A172 (cell line): ENCODE measurements at places on chromosomes 7 and 10.

DNA sequence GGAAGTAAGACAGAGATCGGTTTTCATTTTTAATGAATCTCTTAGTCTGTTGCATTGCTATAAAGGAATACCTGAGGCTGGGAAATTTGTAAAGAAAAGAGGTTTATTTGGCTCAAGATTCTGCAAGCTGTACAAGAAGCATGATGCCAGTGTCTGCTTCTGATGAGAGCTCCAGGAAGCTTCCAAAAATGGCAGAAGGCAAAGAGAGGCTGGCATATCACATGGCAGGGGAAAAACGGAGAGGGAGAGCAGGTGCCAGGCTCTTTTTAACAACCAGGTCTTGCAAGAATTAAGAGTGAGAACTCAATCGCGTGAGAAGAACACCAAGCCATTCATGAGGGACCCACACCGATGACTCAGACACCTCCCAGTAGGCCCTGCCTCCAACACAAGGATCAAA lies 125.0 kb upstream of the THSD7A start:
- no peak for DNase-seq

- peak; percentile 22 for DNase-seq
These were observed 772.9 kb downstream of the SORCS3 start for GRCh38 chr10:105413997-105414396.

DNA sequence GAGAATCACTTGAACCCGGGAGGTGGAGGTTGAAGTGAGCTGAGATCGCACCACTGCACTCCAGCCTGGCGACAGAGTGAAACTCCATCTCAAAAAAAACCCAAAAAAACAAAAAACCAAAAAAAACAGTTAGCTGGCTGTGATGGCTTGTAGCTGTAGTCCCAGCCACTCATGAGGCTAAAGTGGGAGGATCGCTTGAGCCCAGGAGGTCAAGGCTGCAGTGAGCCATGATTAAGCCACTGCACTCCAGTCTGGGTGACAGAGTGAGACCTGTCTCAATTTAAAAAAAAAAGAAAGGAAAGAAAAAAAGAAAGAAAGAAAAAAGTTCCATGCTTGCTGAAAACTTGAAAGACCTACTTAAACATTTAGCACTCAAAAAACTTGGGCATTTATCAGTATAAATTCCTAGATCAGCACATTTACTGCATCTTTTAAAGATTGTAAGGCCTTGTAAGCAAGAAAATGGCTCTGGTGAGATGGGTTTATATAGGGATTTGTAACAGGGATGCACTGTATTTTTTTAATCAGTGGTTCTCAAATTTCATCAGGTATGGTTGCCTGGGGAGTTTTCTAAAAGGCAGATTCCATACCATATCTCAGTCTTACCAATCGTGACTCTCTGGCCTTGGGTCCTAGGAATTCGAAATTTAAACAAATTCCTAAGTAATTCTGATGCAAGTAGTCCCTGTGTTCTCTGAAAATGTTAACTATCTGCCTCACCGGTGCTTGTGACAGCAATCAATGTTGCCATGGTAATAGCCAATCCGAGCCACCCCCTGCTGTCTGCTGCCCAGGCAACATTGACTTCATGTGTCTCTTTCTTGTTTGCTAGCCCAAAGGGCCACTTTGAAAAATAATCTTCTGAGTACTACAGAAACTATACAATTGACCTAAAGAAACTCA lies 11.5 kb upstream of the NT5C2 start:
- DNase-seq, result no peak

- DNase-seq, result no peak
These were observed 16.2 kb upstream of the TES start for GRCh38 chr7:116194115-116194514.

- no peak for DNase-seq
These were observed 1.2 kb downstream of the EIF4H start for GRCh38 chr7:74175340-74175739.

- DNase-seq, result no peak
These were observed 9.5 kb downstream of the SLC13A1 start for GRCh38 chr7:123190109-123190831.

GRCh38 chr7:5282543-5283316 lies at the start of gene SLC29A4:
Gene SLC29A4 (plus strand): TSS chr7:5282943. CDS start chr7:5287817, 4,874 bp downstream.
- DNase-seq, result peak; percentile 22

DNA sequence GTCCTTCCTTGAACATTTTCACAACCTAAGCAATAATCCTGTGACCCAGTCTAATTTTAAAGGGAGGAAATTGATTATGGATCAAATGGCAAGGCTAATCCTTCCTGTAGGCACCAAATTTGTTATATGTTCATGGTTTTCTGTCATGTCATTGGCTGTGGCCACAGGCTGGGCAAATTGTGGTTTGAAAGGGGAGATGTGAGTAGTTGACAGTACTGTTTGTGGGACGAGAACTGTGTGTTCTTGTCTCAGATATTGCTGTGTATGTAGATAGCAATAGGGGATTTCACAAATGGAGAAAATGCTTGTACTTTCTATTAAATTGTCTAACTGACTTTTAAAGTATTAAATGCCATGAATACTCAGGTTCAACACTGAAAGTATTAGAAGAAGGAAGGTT lies 8.1 kb upstream of the PRKG1 start:
- no peak for DNase-seq

- no peak for DNase-seq
These were observed 762.4 kb downstream of the GRID1 start for GRCh38 chr10:85604136-85604725.

GRCh38 chr7:24727154-24728120 lies 29.8 kb downstream of the GSDME start:
- DNase-seq, result no peak

DNA sequence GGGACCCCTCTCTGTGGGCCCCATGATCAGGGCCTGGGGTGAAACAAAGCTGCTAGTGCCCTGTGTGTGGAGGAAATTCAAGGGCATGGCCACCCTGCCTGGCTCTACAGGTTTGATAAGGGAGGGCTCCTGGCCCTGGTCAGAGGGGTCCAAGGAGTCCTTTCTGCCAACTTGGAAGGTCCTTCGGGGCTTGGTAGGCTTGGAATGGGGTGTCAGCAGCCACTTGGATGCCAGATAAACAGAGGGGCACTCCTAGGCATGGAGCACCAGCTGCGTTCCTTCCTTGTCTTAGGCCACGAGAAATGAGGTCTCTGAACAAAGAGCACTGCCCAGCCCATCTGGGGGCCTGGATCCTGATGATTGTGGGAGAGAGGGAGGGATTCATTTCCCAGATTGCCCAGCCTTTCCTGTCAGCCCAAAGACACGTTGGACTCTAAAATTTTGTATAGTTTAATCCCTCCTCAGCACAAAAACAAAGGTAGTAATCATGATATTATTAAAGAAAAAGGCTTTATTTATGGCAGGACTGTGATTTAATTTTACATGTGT lies 5.1 kb downstream of the MTURN start:
- DNase-seq, result no peak

GRCh38 chr10:30493609-30494530 lies 59.9 kb downstream of the MAP3K8 start:
- peak; percentile 29 for DNase-seq

GRCh38 chr7:18762189-18762588 lies 266.6 kb downstream of the HDAC9 start:
- DNase-seq, result peak; percentile 70

GRCh38 chr7:119996634-119997033 lies 276.3 kb upstream of the KCND2 start:
- DNase-seq, result no peak

GRCh38 chr10:16493884-16494536 lies 27.7 kb downstream of the C1QL3 start:
- no peak for DNase-seq

DNA sequence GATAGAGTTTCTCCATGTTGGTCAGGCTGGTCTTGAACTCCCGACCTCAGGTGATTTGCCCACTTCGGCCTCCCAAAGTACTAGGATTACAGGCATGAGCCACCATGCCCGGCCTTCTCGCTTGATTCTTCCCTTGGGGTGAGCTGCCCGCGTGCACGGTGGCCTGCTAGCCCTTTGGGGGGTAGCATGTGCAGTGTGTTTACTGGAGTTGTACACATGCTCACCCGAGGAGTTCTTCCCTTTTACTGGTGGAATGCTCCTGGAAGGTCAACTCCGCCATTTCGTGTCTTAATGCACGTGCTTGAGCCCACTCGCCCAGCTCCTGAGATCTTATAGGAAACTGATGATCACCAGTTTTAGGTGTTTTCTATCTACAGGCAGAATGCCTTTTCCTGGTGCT lies 17.0 kb upstream of the ADAMTS14 start:
- DNase-seq, result no peak

DNA sequence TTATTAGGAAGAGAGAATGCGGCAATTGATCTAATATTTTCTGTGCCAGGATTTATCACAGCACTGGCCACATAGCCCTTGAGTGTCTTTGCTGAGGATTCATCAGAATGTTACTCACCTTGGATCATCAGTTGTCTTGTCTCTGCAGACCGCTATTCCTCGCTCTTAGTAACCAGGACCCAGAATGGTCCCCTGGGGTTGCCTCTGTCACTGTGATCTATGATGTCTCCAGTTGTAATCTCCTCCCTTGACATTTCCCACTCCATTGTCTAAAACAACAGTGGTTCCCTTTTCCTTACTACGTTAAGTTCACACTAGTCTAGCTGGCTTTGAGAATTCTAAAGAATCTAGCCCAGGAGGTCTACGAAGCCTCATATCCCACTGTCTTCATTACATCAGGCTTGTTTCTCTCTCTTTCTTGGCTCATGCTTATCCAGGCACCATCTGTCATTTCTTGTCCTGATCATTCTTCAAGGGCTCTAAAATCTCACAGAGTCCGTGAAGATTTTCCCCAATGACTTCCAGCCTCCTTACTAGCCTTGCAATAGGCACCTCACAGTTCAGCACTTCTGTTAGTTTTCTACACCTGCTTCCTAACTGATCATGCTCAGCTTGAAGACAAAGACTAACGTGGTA lies 125.8 kb downstream of the CUBN start:
- DNase-seq, result peak; percentile 57

DNA sequence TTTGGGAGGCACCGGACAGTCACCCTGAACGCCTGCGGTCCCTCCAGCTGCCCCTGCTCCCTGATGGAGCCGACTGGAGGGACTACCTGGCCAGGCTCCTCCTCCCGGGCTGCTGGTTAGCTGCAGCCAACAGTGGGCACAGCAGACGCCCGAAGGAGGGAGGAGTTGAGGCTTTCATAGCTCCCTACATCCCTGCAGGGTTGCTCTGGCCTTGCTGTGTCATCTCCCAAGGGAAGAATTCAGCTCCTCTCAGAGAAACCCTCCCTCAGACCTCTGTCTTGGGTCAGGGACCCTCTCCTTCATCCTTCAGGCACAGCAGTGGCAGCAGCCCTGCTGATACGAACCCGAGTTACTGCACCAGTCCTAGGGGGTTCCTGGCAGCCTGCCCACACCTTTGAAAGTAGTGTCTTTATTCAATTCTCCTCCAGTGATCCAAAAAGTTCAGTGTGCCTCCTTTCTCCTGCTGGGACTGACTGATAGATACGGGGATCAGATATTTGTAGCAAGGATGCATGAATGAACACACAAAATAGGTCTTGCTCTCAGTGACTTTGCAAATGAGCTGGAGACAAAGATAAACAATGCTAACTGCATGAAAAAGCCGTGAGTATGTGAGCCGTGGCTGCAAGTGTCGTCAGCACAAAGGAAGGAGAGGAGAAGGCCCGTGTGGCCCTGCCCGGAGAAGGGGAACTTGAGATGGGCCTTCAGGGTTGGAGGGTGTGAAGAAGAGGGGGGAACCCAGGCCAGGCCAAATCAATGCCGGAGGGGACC lies 136.6 kb downstream of the PRKAG2 start:
- no peak for DNase-seq

GRCh38 chr10:50604049-50604640 lies 19.6 kb downstream of the SGMS1 start:
- DNase-seq, result no peak

DNA sequence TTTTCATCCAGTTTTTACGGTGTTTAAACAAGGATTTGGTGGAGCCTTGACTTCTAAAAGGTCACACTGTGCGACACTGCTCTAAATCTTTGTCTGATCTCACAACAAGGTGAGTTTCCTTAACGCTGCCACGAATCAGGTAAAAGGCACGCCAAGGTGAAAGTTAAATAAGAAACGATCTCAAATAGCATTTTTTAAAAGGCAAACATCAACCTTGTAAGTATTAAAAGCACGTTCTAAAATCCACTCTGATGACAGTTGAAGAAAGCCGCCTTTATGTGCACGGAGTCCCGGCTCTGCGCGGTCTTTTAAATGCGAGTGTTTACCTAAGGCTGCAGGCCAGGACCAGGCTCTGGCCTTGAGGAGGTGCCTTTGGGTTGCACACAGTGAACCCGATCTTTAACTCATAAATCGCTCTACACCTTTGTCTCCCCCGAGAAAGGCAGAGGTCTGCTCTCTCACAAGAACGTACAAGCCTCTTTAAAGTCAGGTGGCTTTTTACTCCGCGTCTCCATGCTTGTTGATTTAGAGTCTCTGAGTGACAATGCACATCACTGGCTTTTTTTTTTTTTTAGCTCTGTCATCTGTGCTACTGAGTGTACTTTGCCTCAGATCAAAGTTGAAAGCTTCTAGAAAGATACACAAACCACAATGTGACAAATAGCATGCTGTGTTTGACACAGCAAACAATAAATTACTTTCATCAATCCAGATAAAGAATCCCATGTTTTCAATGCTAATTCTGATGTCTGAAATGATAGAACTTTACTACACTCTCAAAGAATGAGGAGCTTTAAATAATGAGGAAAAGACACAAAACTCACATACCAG lies 25.9 kb upstream of the RNF32 start:
- DNase-seq, result no peak

DNA sequence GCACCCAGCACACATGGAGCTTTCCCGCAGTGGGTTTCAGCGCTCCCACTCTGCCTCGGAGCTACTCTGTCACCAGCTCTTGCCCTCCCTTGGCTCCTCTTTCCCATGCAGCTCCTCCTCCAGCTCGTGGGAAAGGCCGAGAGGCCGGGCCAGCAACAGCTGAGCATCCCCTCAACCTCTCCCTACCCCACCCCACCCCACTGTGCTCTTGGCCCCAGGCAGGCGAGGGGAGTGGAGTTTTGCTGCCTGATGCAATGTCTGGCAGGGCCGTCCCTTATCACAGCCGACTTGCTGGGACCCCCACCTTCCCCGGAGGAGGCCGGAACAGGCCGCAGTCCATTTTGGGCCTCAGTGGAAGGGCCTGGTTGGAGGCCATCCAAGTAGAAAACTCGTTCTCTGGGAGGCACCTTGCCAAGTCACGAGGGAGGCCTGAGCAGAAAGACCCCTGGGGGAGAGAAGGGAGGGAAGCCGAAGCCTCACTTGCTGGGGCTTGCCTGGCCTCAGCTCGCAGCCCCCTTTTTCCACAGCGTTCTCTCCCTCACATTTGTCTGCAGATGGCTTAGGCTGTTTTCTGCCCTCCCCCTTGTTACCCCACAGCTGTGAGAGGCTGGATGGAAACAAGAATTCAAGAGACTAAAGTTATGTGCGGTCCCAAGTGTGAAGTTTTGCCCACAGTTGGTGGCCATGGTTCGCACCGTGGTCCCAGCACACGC lies 35.3 kb downstream of the CHST3 start:
- DNase-seq, result no peak

DNA sequence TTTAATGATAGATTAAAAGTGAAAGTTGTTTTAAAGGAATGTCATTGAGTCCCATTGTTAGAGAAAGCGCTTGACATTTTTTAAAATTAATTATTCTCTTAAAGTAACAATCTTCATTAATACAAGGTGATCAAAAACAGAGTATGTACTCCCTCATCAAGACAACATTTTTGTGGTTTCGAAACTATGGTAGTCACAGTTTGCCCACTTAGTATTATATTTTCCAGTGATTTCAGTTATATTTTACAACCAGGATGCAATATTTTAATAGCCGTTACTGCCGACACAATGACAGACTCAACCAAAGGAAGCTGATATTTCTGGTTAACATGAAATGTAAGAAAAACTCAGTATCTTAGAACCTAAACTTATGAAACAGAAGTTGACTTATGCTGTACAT lies 31.3 kb downstream of the MKX start:
- no peak for DNase-seq
